ENCODE measurements at places on chromosomes 2 and 18.

- no peak for DNase-seq
These were observed 72.9 kb downstream of the HS6ST1 start for GRCh38 chr2:128245813-128246212.

DNA sequence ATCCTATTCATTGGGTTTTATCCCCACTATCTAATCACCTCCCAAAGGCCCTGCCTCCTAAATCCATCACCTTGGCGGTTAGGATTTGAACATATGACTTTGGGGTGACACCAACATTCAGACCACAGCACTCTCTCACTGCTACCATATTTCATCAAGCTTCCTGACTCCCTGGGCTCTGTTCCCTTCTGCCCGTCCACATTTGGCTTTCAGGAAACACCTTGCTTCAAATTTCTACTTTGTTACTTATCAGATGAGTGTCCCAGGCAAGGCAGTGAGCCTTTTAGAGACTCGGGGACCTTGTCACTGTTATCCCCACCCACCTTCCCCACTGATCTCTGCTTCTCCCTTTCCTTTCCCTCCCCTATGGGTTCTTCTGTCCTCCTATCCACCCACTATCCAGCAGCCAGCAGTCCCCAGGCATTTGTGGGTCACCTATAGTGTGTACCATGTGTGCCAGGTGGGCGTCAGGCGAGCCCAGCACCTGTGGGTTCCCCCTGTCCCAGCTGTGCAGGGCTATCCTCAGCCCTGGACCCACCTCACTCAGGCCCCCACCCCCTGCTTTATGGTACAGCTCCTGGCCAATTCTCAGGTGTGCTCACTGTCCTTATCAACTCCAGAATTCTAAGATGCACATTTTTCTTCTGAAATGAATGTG, 230.9 kb downstream of the LOXHD1 start:
- no peak for DNase-seq

- DNase-seq, result peak; percentile 23
These were observed 4.0 kb downstream of the LPIN1 start for GRCh38 chr2:11750422-11750821.

GRCh38 chr2:11090187-11090586, 65.1 kb upstream of the SLC66A3 start:
- no peak for DNase-seq

DNA sequence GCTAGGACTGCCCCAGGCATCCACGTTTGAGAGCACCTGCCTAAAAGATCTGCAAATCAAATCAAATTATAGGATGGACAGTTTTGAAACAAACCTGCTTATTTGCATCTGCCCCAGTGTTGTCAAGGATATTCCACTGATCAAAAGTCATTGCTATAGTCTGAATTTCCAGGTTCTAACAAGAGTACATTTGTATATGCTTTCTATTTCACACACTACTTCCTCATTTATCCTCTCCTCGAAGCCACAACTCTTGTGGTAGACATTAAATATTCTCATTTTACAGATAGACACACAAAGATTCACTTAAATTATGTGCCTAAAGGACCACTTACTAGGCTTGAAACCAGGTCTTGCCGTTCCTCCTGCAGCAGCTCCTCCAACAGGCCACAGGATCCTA, 11.9 kb upstream of the TET3 start:
- no peak for DNase-seq

- no peak for DNase-seq
These were observed 31.8 kb downstream of the SERPINB5 start for GRCh38 chr18:63508596-63508995.

DNA sequence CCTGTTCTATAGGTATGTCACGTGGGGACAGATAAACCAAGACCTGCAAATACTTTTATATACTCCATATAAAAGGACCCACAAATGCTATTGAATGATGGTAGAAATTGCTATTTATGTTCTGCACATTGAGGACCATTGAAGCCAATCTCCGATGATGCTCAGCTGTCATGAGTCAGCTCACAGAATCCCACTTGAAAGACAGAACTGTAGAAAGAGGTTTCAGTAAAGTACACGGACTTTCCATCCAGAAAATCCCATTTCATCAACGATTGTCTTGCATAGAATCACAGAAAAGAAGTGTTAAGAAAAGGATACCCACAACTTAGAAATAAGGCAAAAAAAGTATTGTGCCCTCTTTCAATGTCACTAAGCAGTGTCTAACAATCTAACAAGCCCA, 169.0 kb upstream of the COPS8 start:
- DNase-seq, result no peak

DNA sequence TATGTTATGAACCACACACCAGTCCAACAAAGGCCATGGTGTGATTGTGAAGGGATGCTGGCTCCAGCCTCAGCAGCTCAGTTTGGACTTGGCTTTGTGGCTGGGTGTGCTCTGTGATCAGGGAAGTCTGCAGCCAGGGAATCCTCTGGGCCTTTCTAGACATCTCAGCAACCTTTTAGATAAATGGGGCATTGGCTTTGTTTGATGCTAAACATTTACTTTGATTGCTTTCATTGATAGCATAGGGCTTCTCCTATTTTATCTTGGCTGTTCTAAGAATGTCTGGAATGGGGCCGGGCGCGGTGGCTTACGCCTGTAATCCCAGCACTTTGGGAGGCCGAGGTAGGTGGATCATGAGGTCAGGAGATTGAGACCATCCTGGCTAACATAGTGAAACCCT, 104.5 kb downstream of the VAPA start:
- DNase-seq, result no peak

Measured in astrocyte of the spinal cord (primary cell).